Pancreas (tissue), 10 donors: ENCODE measurements at places on chromosomes 7 and 10. TPM values are rescaled to one million over a fixed set of nuclear protein-coding genes. Genes with fewer than 3 reads are reported as not detected.

GRCh38 chr10:35006836-35007235 lies 83.3 kb downstream of the CUL2 start:
- DNase-seq, result no peak

- DNase-seq, result no peak
Measured at GRCh38 chr10:31426401-31426800, 107.4 kb downstream of the ZEB1 start.

GRCh38 chr7:155420116-155420515 lies 37.8 kb upstream of the EN2 start:
- DNase-seq, result no peak

FAM241B gene
- 3.6 TPM for total RNA-seq

C10orf105 gene
- not detected for total RNA-seq

GRCh38 chr7:159128767-159129166 lies 15.9 kb downstream of the VIPR2 start:
- DNase-seq, result peak; percentile 40

DNA sequence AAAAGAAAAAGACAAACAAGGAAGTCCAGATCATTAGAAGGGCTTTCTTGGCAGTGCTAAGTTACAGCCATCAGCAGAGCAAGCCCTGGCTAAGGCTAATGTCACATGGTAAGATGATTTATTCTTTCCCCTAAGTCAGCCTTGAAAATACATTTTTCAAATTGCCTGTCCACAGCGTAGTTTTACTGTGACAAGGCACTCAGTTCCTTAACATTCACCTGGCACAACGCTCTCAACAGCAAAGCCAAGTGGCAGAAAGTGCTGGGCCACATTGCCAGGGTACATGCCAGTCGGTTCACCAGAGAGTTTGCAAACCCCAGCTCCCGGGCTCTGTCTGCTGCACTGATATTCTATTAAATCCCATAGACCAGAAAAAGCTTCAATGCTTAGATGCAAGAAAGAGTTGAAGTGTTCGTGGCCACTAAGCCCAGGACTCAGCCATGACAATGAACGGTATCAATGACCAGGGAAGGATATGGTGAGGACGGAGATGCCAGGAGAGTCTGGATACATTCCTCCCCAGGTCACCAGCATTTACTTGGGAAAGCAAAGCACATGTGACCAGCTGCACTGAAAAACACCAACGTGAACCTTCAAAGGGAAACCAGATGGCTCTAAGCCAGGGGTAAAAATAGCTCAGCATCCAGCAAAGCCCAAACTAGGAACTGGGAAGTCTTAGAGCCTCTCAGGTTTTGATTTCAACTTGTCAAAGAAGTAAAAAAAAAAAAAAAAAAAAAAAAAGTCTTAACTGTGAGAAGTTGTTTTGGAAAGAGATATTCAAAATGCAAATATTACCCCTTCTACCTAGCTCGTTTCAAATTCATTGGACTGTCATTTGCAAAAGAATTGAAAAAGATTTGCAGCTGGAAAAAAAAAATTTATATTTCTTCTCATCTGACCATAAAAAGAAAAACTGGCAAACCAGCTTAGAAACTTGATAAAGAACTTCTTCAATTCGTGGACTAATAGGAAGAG lies 23.9 kb upstream of the MPP7 start:
- DNase-seq, result peak; percentile 56

- DNase-seq, result no peak
Measured at GRCh38 chr10:45450866-45451265, 76.8 kb downstream of the ALOX5 start.

GRK5 gene
- total RNA-seq, result 1.7 TPM

MAGI2 gene
- total RNA-seq, result 1.3 TPM

DNA sequence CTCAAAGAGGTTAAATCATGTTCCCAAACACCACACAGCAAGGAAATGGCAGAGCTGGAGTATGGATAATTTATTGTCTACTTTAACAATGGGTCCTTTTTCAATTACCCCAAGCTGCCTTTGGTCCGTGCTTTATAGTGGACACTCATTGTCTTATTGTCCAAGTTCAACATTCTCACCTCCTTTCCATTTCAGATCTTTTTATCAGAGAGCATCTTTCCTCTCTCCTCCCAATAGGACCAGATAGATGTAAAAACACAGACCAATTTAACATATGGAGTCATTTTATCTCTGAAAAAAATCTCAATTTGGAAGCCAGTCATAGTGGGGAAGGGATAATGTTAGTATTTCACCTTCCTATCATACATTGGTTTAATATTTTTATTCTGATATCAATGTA lies 83.5 kb upstream of the WAC start:
- DNase-seq, result no peak
